Activated CD8-positive, alpha-beta memory T cell treated with anti-CD3 and anti-CD28 coated beads, Interleukin-2, amount 50 U/mL, for 4 hours (primary cell): ENCODE measurements at places on chromosomes 4 and X.

DNA sequence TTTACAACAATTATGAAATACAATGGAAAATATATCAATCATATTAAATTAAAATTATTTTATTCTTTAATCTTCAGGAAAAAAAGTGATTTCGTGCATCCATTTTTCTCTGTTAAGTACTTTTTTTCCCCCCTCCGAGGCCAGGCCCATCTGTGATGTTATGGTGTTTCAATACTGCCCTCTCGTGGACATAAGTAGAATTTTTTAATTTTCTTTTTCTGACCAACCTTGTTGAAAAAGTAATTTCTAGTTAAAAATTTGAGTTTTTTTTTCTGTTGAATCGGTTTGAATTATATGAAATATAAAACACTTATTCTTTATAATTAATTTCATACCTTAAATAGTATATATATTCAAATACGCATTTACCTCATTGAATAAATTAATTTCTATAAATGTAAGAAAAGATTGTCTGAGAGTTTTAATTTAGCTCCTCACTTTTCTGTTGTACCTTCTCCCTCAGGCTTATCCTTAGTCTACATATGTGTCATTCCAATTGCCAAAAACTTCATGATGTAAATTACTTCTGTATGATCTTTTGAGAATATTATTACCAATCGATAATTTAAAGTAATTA is 175.8 kb upstream of the TECRL start:
- DNase-seq = no peak

- no peak for DNase-seq
These were observed 16.4 kb downstream of the EPHA5 start for GRCh38 chr4:65653740-65654361.

GRCh38 chrX:47628982-47629381 is 748 bp downstream of the CFP start:
- no peak for DNase-seq

DNA sequence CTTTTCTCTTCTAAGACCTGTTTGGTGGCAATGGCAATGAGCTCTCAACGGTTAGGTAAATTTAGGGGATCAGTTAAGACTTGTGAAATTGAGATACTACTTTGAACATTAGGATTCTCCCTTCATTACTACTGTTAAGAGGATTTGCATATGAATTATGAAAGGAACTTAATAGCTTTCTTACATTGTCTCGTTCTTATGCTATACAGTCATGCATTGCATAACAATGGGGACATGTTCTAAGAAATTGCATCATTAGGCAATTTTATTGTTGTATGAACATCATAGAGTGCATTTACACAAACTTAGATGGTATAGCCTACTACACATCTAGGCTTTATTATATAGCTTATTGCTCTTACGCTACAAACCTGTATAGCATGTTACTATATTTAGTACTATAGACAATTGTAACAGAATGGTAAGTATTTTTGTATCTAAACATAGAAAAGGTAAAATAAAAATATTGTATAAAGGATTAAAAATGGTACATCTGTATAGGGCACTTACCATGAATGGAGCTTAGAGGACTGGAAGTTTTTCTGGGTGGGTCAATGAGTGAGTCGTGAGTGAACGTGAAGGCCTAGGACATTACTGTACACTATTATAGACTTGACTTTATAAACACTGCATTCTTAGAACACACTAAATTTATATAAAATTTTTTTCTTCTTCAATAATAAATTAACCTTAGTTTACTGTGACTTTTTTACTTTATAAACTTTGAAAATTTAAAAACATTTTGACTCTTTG is 62.5 kb downstream of the PAQR3 start:
- DNase-seq = no peak

- no peak for DNase-seq
These were observed 45.7 kb upstream of the GATB start for GRCh38 chr4:151806511-151806927.

DNA sequence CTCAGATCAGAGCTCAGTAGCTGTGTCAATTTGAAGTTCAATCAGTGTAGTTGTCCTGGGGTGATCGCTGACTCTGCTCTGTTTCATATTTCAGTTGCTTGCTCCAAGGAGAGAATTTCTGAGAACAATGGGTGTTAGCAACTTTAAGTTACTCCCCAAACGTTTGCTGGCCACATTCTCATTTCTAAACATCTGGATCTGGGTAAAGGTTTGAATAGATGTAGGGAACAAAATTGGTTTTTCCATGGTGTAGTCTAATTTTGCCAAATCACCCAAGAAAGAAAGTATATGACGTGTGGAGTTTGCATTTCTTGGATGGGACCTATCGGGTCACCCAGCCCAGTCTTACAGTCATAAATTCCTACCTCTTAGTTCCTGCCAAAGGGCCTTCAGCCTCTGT is 103.7 kb downstream of the AKAP4 start:
- no peak for DNase-seq

- DNase-seq = no peak
These were observed 162.1 kb upstream of the EMCN start for GRCh38 chr4:100679926-100680325.

GRCh38 chr4:176340871-176341685 is 21.3 kb downstream of the SPCS3 start:
- no peak for DNase-seq

- DNase-seq = no peak
These were observed 217.0 kb upstream of the NDST3 start for GRCh38 chr4:117817301-117817700.

DNA sequence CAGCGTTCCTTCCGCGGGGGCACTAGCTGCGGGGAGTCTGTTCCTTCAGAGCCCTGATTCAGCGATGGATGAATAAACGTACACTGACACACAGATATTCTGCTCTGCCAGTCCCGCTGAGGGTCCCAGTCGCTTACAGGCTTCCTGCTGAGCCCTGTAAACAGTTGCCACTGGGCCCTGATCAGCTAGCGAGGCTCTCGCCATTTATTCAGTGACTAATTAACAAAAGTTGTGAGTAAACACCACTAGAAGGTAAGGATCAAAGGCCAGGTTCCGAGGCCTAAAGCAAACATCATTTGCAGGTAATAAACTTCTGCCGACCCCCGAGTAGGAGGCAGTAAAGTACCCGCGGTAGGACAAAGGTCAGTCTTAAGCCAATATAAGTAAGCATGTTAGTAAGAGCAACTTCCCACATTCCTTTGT is 442.6 kb upstream of the GALNT7 start:
- no peak for DNase-seq

- DNase-seq = no peak
These were observed 34.1 kb downstream of the HTRA3 start for GRCh38 chr4:8303485-8304281.

DNA sequence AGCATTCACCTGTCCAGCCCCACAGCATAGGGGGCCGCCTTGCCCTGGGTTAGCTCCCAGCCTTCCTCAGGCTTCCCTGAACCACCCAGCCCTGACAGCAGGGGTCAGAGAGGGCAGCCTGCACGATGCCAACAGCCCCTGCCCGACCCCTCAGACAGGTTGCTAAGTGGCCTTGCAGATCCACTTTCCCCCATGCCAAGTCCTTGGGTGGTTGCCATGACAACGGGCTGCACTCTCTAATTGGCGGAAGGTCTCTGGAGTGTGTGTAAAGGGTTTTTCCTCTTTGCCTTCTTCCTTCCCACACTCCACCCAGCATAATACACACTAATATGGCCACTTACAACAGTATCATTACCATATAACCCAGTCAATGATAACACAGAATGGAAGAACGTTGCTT is 99.6 kb upstream of the AFAP1 start:
- DNase-seq = no peak

DNA sequence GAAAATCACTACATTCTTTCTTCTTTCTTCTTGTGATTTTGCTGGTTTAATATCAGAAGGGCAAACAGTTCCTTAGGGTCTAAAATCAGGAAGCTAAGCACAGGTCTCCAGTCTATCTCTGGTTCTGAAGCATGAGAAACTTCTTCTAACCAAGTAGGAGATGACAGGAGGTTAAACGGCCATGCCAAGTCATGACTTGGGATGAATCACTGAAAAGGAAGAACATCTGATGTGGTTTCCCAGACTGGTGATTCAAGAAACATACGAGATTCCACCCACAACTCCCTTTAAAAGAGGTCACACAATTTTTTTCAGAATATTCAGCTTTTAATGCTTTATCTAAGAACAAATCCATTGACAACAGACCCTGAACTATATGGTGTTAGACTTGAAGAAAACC is 684.0 kb upstream of the PRKX start:
- DNase-seq = no peak

DNA sequence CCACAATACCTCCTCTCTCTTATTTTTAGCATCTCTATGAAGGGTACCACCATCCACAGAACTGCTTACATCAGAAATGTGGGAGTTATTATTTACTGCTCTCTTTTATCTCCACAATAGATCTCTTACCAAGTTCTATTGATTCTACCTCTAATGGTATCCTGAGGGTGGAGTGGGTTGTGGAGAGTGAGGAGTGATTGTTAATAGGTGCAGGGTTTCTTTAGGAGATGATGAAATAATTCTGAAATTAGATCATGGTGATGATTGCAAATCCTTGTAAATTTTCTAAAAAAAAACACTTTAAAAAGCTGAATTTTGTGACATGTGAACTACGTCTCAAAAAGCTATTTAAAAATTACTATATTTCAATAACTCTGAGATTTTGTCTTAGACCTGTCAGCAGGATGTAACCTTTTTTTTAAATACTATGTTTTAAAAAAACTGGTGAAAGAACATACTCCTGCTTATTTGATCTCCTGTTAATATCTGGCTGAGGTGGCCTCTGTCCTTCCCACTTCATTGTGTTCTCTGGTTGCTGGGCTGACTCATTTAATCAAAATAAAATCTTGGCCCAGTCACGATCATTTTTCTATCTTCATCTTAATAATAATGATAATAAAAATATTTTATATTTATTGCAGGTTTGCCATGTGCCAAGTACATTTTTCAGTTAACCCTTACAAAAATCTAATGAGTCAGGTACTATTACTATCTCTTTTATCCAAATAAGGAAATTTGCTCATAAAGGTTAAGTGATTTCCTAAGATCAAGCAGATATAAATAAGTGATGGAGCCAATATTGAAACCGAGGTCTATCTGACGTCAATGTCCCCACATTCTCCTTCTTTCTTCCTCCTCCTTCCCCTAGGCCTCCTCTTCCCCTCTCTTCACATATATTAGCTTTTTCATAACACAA is 73.5 kb downstream of the GLUD2 start:
- DNase-seq = no peak

- DNase-seq = no peak
These were observed 50.0 kb downstream of the CLCN5 start for GRCh38 chrX:49972328-49972860.

GRCh38 chrX:101390664-101391525 is at the start of gene RPL36A:
Gene RPL36A, plus strand, starts transcription at chrX:101391011. Its CDS starts 33 bp downstream, at chrX:101391044.
- peak; percentile 82 for DNase-seq

- no peak for DNase-seq
These were observed 80.8 kb downstream of the HTRA3 start for GRCh38 chr4:8350352-8350751.

DNA sequence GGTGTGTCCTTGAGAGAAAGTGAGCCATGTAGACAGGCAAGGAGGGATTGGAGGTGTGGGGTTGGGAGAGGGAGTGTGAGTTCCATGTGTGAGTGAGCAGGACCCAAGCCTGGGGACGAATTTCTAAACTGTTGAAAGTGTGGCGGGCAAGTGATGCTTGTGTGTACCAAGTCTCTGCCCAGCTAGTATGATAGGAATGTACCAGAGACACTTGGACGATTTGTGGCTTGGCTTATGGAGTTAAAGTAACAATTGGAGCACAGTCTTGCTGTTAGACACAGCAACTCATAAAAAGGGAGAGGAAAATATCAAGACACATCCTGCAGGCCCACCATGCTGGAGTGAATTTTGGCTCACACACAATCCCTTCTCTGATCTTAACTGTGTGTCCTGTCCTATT is 8.5 kb downstream of the PTTG2 start:
- DNase-seq = no peak

- no peak for DNase-seq
These were observed 159.6 kb upstream of the CTSO start for GRCh38 chr4:156113138-156113765.

DNA sequence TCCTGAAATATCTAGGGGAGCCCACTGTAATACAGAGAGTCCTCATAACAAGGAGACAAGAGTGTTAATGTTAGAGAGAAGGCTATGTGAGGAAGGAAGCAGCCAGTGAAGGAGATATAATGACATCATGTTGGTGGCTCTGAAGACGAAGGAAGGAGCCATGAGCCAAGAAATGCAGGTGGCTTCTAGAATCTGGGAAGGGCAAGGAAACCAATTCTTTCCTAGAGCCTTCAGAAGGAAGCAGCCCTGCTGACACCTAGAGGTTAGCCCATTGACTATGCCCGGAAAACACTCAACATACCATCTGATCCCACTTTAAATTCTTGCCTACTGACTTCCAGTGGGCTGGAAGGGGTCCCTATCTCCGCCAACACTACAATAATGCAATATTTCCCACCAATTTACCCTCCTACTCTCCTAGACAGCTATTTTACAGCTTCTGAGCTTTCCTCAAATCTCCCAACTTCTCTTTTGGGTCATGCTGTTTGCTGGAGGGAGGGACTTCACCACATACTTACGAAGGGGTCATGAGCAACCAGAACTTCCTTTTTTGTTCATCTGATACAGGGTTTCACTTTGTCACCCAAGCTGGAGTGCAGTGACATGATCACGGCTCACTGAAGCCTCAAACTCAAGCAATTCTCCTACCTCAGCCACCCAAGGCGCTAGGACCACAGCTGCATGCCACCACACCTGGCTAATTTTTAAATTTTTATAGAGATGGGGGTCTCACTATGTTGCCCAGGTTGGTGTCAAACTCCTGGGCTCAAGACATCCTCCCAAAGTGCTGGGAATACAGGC is 25.2 kb upstream of the G3BP2 start:
- DNase-seq = no peak

DNA sequence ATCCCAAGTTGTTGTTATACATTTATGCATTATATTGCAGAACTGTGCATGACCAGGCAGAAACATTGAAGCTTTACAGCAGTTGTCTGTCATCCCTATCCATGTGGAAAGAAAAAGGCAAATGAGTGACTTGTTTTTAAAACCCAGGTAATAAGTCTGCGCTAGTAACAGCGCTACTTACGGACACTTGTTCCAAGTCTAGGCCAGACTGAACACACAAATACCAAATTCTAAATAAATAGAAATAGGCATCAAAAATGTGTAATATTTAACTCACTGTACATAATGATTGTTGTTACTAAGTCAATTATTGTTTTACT is 548 bp upstream of the MAML3 start:
- no peak for DNase-seq

DNA sequence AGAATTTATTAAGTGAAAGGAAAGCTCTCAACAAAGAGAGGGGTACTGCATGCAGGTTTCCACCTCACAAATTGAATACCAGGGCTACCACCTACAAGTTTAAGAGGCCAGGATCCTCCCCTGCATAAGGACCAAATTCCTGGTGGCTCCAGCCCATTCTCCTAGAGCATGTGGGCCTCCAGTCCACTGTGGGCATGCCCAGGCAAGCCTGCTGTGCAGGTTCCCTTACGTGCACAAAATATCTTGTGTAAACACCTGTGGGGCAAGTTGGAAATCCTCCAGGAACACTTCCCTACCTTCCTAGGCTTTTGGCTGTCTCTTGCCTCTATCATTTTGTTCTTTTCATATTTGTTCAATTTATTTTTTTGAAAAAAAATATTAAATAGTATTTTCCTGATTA is 724.3 kb downstream of the ARAP2 start:
- no peak for DNase-seq
